DMS79 treated with DMSO at 0.1 percent for 48 hours (cell line): ENCODE measurements at places on chromosomes 1 and 21.

GRCh38 chr1:6727535-6727934 lies 25.9 kb upstream of the DNAJC11 start:
- DNase-seq = no peak

DNA sequence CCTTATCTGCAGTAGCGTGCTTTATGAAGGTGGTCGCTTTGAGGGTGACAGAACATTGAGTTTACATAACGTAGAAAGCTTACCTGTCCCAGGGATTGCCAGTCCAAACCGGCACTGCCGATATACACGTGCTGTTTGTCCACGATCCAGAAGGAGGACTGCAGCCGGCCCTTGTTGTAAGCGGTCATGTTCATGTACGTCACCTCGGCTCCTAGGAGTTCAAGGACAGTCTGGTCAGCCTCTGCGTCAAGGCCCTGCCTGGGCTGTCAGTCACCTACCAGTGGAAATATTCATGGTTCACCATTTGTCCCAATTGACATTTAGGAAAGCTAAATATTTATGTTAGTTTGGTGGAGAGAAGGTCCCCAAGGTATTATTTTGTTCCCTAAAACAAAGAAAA lies 221.0 kb upstream of the MAP1LC3C start:
- no peak for DNase-seq

DNA sequence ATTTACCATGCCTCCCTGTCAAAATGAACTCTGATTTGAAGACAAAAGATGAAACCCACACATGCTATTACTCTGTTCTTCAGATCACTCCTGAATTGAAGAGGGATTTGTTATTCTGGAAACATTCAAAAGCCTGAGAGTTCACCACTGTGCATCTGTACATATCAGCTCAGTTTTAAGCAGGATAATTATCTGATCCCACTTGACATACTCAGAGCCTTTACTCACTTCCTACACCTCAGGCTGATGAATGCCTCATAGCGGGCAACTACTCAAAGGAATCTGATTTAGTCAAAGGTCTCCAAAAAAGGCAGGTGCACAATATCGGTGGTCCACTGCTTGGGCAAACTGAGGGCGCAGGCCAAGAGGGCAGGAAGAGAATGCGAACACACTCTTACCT lies 47.5 kb upstream of the LPAR3 start:
- DNase-seq = no peak

DNA sequence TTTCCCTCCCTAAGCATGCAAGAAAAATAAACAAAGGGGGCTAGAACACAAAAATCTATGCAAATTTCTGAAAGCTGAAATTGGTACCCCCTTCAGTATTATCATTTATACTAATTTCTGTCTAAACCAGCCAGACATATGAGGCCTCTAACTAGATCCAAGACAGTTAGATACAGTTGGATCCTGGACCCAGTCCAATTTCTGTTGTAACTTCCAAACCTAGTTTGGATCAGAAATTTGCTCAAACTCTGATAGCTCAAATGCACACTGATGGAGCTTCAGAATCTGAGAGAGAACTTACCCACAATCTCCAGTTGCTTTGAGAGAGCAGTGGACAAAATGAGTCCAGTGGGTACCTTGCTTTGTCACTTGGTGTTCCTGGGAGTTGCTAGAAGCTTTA lies 11.9 kb downstream of the CEP350 start:
- DNase-seq = no peak

DNA sequence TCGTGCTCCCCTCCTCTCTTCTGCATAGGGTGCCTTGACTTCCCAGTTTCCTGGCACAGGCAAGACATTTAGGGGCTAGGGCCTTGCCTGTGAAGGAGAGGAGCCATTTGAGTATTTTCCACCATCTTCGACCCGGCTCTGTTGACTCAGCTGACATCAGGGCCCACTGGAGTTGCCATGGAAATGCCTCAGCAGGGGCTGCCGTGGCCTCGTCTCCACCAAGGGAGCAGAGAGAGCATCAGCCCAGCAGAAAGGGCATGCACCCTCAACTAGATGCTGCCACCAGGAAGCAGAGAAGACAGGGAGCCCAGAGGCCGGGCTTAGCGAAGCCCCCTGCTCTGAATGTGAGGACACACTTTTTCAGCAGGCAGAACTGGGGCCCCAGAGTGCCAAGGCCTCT lies 101.9 kb upstream of the ACTL8 start:
- no peak for DNase-seq
